HT1080 (cell line): ENCODE measurements at places on chromosomes 7 and 10. TPM values are rescaled to one million over a fixed set of nuclear protein-coding genes. Genes with fewer than 3 reads are reported as not detected.

The PAPOLB gene
- total RNA-seq: not detected in 2 replicates

DNA sequence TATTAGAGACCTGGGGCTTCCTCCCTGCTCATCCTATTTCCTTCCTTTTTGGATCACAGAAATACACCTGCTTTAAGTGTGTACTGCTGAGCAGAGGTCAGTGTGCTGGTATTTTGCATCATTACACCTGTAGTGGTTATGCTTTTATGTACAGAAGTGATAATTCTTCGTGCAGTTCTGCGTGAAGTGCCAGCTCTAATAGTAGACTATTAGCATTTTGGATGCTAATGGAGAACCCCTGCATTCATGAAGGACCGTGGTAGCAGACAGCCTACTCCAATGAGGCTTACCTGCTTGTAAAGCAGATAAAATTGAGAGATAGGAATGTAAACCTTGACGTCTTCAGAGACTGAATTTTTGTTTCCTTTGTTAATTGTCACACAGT is 114.3 kb downstream of the CDK14 start:
- no peak for DNase-seq

DNA sequence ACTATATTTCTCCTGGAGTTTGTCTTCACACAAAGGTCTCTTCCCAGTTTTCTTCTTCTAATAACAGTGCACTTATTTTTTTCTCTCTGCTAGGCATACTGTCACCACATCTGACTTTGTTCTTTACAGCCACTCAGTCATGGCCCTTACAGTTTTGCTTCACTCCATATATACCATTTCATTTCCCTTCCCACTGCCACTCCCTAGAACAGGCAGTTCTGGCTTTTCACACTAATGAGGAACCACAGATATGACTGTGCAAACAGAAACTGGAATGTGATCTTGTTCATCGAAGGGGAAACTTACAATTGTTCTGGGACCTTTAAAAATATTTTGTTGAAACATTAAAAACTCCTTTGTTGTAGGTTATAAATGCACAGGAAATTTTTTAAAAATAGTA is 67.3 kb downstream of the EPDR1 start:
- peak; percentile 17 for DNase-seq

GRCh38 chr7:128814499-128814898 is 15.7 kb upstream of the FLNC start:
- no peak for DNase-seq
